ENCODE measurements at places on chromosomes 1 and 21.

GRCh38 chr21:41821081-41821755 is 54.4 kb upstream of the RIPK4 start:
- no peak for DNase-seq

DNA sequence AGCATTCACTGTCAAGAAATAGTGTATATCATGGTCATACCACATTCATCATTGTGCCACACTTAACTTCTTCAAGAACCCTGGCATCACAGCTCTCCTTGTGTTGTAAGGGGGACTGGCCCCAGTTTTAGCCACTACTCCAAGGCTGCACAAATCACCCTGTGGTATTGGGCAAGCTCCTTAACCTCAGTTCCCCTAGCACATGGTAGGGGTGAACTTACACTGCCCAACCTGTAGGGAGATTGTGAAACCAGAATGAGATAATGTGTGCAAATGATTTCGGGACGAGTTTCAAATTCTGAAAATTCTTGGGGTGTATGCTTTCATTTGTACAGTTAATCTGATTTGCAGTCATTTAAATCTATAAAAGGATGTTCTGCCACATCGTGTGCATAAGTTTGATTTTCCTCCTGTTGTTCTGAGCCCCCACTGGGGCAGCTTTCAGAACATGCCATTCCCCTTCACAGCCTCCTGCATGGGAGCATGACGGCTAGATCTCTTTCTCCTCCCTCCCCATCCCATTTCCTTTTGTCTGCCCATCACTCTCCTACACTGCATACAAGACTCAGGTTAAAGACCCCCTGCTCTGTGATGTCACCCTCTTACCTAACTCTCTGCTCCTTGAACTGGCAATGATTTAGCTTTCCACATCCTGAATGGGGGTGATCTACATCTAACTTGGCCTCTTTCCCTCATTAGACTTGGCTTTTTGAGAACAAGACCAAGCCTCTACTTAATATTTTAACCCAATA is 290.3 kb downstream of the CHRM3 start:
- no peak for DNase-seq

DNA sequence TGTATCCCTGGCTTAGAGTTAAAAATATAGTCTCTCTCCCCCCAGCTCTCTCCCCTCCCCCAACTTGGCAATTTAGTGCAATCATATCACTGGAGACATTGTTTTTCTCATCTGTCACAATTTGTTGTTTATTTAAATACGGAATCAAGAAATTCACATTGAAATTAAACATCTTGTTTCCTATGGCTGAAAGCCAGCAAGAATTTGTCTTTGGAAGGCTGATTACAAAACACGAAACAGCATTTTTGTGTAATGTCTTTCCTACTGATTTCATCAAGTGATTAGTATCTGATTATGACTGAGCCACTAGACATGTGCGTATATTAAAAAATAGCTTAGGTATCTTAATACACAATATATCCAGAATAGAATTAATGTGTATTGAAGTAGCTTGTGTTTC is 119.7 kb downstream of the LYPLAL1 start:
- no peak for DNase-seq

DNA sequence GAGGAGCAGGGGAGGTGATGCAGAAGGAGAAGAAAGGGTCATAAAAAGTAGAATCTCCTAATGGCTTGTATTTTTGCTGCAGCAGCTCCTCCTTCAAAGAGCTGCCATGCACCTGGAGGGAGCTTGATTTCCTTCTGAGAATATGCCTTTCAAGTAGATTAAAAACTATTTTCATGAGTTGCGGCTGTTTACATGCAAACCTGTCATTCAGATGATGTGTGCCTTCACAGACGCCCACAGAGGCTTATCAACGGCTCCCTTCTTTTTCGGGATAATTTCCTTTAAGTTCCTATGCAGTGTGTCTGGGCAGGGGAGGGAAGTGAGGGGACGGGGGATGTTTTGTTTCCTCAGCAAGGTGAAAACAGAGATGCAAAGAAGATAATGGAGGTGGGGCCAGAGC is 38.8 kb downstream of the TNR start:
- no peak for DNase-seq

DNA sequence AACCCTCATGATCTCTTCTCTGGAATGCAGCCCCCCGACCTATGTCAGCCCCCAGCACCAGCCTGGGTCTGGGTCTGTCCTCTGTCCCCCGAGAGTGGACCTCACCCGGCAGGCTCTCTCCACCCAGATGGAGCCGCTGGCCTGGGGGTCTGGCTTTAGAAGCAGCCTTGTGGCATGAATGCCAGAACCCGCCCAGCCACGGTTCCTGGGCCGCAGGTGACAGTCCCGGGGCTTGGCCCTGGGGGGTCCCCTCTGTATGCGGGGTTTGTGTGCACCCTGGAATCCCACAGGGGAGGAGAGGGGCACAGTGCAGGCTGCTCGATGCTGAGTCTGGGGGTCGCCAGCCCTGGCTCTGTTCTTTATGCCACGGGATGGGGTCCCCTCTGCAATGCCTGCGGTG is 96.0 kb upstream of the ACTRT2 start:
- no peak for DNase-seq

DNA sequence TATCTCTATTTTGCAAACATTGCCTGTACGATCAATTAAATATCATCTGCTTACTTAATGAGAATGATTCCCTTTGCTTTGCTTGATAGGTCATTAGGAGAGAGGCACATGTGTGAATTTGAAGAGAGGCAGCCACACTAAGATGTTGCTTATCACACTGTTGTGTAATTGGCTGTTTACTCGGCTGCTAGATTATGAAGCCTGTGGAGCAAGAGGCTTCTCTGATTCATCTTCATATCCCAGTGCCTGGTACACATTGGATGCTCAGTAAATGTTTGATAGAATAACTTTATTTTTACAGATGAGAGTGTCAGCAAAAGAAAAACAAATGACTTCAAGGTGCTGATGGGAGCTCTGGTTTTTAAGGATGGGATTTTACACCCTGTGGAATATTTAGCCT is 156.2 kb upstream of the C8B start:
- DNase-seq: no peak

DNA sequence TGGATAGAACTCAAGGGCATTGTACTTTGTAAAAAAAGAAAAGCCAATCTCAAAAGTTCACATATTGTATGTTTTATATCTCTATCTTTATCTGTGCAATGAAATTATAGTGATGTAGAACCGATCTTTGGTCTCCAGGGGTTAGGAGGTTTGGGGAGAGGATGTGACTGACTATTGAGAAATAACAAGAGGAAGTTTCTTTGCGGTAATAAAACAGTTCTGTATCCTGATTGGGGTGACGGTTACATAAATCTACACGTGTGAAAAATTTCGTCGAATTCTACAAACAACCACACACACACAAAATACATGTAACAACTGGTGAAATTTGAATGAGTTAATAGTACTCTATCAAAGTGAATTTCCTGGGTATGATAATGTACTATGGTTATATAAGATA is 10.6 kb upstream of the OR2T33 start:
- no peak for DNase-seq

GRCh38 chr1:72284084-72284347 is 1.7 kb upstream of the NEGR1 start:
- DNase-seq: no peak

DNA sequence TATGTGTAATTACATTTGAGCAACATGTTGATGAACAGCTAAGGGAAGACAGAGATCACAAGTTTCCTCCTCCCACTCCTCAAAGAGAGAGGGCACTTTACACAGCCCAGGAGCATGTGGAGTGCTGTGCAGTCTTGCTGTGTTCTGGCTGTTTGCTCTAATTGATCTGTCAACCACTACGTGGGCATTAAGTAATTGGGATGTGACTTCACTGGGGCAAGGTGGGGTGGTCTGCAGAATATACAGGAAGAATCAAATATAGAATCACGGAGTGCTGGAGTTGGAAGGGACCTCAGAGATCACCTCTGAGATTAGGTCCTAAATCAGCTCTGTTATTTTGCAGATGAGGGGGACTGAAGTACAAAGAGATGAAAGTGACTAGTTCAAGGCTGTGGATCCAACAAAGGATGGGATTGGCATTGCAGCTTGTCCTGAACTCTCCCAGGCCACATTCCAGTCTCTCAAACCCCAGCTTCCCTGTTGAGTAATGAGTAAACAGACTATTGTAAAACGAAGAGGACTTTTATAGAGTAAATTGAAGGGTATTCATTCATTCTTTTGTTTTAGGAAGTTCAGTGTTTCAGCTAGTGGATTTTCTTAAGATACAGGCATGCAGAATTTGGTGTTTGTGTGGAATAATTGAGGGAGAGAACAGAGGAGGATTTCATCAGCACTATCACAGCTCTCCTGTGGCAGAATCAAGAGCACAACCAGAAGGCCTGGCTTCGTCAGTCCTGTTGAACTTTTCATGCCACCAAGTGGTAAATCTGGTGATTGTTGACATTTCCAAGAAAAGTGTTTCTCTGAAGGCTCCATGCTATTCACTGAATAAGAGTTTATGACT is 22.4 kb downstream of the NOS1AP start:
- no peak for DNase-seq

- no peak for DNase-seq
Observed at GRCh38 chr21:37511848-37512247, 145.3 kb downstream of the DYRK1A start.

GRCh38 chr21:36059823-36060158 is 535 bp downstream of the SETD4 start:
- DNase-seq: no peak

Measured in hematopoietic multipotent progenitor cell (in vitro differentiated cells).